ENCODE measurements at places on chromosomes 2 and 18.

DNA sequence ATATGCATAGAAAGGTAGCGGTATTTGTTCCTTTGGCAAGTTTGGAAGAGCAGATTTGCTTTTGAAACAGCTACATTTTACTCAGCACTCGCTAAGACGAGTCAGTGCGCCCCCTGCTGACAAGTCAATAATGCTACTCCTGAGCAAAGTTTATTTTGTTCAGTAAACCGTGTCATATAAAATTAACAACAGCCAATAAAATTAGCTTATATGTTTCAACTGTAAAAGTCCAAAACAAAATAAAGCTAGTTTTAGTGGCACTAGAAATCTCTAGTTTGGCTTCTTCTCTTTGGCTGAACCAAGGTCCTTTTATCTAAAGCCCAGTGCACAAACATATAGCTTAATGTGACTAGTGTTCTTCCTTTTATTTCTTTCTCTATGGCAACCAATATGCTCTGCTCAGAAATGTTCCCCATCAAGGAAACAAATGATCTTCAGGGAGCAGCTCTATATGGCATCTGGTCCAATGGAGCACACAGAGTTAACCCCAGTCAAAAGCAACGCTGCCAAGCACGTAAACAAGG lies 4.2 kb upstream of the POU3F3 start:
- DNase-seq, result no peak

DNA sequence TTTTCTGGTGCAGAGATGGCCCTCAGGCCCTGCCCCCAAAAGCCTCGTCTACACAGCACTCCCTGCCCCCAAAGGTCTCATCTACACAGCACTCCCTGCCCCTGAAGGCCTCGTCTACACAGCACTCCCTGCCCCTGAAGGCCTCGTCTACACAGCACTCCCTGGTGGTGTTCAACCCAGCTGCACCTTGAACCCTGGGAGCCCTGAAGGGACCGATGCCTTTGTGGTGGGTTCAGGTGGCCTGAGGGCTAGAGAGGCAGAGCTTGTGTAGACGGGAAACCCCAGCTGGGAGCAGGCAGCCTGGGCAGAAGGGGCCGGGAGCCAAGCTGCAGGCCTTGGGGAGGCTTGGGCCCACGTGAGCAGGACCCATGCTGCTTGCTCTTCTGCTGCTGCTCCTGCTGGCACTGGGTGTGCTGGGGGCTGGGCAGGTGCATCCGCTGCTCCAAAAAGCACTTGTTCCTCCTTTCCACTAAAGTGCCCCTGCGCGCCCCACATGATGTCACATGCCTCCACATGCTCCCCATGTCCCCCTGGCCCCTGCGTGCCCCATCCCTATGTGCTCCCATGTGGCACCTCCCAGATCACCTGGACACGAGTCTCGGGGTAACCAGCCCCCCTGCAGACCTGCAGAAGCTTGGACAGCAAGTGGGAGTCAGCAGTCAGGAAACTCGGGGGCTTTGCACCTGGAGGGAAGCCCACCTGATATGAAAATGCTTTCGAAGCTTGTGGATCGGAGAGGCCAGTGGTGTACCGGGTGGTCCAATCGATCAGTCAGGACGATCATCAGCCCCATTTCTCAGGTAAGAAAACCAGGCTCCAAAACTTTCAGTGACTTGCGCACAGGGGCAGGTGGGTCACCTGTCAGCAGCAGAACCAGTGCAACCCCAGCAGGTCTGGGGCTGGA lies 94.9 kb upstream of the CTDP1 start:
- DNase-seq, result no peak

- DNase-seq, result no peak
These were observed 86.5 kb downstream of the LIPG start for GRCh38 chr18:49648326-49648725.

GRCh38 chr18:77059294-77059916 lies 73.2 kb downstream of the MBP start:
- no peak for DNase-seq

DNA sequence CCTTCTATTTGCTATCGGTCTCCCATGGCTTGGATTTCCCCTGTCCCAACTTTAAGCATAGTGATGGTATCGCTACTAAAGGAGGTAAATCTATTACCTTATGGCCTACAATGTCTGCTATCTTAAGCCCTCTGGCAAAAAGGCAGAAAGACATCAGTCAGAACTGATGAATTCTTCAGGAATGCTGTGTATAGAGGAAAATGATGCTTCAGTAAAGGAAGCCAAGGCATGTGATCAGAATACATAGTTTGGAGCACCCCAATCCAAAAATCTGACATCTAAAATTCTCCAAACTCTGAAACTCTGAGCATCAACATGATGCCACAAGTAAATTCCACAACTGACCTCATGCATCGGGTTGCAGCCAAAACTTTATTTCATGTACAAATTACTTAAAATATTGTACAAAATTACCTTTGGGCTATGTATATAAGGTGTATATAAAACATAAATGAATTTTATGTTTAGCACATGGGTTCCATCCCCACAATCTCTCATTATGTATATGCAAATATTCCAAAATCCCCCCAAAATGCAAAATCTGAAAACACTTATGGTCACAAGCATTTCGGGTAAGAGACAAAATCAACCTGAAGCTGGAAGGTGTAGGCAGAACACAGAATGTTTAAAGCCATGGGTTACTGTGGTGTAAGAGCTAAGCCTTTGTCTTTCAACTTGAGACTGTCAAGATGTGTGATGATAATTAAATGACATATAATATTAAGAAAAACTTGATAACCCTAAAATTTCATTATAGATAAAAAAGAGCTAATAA lies 66.2 kb downstream of the CUL3 start:
- DNase-seq, result no peak

DNA sequence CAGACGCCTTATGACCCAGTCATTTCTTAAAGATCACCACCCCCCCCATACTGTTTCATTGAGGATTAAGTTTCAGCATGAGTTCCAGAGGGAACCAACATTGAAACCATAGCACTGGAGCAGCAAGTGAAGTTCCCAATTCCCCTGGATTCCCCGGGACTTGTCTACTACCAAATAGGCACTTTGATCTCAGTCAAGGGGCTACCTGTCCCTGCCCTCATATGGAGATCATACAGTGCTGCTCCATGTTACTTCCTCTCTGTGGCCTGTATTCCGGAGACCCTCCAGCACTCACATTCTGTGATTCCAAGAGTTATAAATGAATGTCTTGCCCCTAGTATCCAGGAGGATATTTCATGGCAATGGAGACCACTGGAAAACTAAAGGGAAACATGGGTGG lies 42.5 kb downstream of the RNF144A start:
- DNase-seq, result no peak

DNA sequence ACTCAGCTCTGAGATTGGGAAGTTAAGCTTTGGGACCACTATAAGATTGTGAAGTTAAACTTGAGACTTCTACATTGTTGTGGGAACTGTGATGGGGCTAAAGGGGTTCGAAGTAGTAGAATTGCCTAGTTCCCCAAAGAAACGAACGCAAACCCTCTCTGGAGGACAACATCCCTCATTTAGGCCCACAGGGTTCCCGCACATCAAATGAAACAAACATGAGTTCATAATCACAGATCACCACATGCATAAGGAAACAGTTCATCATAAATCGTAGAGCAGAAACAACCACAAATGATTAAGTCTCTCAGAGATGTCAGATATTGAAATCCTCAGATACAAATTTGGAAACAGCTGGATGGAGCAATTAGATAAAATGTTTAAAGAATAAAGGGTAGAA lies 55.9 kb upstream of the HPCAL1 start:
- no peak for DNase-seq

GRCh38 chr18:3214855-3215637 lies 4.7 kb downstream of the MYOM1 start:
- no peak for DNase-seq

DNA sequence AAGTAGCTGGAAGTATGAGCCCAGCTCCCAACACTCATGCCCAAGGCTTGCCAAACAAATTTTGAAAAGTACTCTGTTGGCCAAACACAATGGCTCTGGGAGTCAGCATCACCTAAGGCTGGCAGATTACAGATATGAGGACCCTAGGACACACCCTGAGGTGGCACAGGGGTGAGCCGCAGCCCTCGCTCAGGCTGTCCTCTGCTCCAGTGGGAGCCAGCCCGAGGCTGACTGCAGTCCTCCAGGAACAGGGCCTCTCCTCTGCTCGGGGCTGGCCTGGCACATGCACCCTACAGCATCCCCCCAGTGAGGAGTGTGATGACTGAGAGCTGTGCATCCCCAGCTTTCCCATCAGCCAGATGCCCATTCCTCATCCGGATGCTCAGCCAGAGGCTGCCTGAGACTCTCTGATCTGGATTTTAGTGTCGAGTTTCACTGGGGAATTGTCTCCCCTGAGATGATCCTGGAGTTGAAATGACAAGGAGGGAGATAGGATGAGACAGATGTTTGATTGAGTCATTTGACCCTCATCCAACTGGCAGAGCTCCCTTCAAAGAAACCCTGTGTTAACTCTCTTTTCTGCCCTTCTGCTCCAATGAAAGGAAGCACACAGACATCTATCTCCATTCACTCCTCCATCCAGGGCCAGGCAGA lies 269.3 kb upstream of the NCKAP5 start:
- no peak for DNase-seq

- no peak for DNase-seq
These were observed 92.8 kb upstream of the CDH2 start for GRCh38 chr18:28269750-28270149.

GRCh38 chr2:215383652-215384279 lies 52.1 kb downstream of the FN1 start:
- DNase-seq, result no peak

GRCh38 chr18:80183273-80184050 lies 63.9 kb downstream of the PARD6G start:
- no peak for DNase-seq

- no peak for DNase-seq
These were observed 244.3 kb downstream of the ETAA1 start for GRCh38 chr2:67641312-67642045.

DNA sequence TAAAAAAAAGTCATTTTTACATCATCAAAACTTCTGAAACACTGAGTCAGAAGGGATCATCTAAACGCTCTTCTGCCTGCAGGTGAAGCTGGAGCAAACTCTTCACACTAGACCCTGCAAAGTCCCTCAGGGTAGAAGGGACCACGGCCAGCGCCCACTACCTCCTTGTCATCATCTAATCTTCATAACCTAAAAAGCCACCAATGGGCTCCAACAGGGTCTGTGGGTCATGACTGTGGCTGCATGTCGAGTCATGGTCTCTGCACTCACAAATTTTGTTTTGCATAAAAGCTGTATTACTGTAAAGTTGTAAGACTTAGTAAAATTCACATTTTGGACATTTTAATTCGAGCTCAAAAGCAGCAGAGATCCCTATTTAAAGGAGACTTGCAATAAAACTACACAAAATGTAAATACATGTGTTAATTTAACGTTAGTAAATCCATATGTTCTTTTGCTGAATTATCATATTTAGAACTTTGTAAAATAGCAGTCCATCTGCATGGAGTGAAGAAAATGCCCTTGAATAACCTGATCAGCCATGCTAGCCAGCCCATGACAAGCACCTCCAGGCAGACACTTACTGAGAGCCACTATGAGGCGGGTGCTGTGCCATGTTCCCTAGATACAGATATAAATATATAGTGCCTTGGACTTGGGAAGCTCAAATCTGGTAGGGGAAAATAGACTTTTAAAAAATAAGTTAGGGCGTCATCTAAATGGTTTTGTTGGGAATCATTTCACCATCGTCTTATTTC lies 437.2 kb upstream of the LYPD1 start:
- no peak for DNase-seq

GRCh38 chr2:153917570-153917969 lies 45.8 kb downstream of the GALNT13 start:
- DNase-seq, result no peak

- DNase-seq, result no peak
These were observed 111.5 kb downstream of the MBD5 start for GRCh38 chr2:148132412-148132811.

DNA sequence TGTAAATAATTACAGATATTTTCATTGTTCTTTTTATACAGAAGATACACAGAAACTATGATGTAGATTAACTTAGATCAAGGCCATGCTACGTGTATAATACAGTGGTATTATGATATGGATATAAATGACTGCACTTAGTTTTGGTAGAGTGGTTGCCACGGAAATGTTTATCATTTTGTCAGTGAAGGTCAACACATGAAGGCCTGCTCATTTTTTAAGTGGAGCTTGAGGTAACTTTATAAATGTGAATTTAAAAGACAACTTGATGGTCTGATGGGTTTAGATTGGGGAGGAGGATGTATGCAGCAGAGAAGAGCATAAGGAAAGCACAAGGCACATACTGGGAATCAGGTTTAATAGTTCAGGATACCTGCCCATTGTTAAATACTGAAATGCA lies 14.4 kb upstream of the BBS5 start:
- no peak for DNase-seq

GRCh38 chr18:11025671-11026070 lies 123.7 kb downstream of the PIEZO2 start:
- no peak for DNase-seq

- DNase-seq, result no peak
These were observed 40.3 kb downstream of the CYP27C1 start for GRCh38 chr2:127179766-127180165.

GRCh38 chr18:35415511-35416073 lies 38.5 kb upstream of the ZNF396 start:
- no peak for DNase-seq

DNA sequence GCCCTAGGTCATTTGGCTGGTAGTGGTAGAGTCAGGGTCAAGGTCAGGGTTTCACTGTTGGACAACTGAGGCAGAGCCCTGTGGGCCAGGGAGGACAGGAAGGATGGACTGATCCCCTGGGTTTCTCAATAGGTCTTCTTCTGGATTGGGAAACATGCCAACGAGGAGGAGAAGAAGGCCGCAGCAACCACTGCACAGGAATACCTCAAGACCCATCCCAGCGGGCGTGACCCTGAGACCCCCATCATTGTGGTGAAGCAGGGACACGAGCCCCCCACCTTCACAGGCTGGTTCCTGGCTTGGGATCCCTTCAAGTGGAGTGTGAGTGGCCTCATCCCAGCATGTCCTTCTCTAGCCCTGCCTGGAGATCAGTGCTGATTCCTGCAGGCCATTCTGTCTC lies 18.1 kb downstream of the VIL1 start:
- DNase-seq, result no peak

GRCh38 chr2:157262248-157262647 lies 4.7 kb downstream of the GALNT5 start:
- DNase-seq, result no peak

DNA sequence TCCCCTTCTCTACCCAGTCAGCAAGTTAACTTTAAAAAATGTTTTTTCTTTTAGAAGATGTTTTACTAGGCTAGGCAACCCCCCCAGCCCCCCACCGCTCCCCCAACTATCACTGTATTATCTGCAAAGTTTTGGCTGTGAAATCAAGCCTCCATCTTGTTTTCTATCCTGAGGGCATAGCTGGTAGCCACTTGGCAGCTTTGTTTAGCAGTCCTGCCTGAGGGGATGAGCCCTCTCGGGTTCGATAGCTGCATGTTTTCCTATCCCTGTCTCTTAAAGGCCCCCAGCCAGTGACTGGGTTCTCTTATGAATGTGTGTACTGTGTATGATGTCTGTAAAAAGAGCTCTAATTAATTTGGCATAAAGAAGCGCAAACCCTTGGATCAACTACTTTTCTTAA lies 43.4 kb downstream of the MRO start:
- DNase-seq, result no peak

GRCh38 chr18:48361801-48362200 lies 47.4 kb downstream of the ZBTB7C start:
- DNase-seq, result no peak

Data from stimulated activated CD4-positive, alpha-beta T cell treated with anti-CD3 and anti-CD28 coated beads, TNF-alpha, amount 100 ng/mL, for 48 hours (primary cell).